HTR-8/SVneo (cell line): ENCODE measurements at places on chromosomes 5 and 9.

DNA sequence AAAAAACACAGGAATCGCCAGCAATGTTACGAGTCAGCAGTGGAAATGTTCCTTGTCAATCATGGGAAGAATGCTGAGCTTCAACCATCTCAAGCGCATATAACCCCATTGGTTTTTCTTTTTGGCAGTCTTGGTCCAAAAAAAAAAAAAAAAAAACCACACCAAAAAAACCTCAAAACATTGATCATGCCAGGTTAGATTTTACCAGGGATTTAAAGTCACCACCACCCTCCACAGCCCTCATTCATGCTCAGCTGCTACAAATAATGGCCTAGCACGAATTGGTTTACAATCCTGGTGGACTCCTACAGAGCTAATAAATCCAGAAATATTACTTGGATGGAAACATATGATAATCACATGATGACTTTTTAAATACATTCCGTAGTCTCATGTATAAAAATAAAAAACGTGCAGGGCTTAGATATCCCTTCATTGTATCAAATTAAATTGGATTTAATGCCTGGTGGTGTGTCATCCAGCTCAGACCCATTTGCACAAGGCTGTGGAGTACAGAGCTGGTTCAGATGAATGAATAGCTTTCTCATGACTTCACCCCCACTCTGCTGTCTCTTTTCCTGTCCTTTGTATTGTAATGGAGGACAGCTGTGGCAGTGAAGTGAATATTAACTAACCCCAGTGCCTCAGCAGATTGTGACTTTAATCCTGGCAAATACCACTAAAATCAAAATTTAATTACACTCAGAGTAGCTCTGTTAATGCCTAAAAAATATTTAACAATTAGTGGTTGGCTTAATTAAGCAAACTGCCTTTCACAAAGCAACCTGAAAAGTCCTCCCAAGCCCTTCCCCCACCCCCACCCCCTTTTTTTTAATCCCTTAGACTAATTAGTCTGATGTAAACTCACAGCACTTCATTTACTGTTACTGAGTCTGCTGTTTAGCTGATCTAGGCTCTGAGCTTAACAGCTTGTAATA lies 626.5 kb upstream of the ZNF608 start:
- no peak for DNase-seq

GRCh38 chr5:10486511-10487344 lies 45.0 kb downstream of the ROPN1L start:
- DNase-seq, result no peak

- peak; percentile 19 for DNase-seq
Observed at GRCh38 chr5:158943057-158943456, 156.7 kb downstream of the EBF1 start.

- no peak for DNase-seq
Observed at GRCh38 chr5:154262342-154262741, 71.8 kb downstream of the GALNT10 start.

- DNase-seq, result no peak
Observed at GRCh38 chr5:149747141-149747832, 17.2 kb downstream of the PPARGC1B start.

DNA sequence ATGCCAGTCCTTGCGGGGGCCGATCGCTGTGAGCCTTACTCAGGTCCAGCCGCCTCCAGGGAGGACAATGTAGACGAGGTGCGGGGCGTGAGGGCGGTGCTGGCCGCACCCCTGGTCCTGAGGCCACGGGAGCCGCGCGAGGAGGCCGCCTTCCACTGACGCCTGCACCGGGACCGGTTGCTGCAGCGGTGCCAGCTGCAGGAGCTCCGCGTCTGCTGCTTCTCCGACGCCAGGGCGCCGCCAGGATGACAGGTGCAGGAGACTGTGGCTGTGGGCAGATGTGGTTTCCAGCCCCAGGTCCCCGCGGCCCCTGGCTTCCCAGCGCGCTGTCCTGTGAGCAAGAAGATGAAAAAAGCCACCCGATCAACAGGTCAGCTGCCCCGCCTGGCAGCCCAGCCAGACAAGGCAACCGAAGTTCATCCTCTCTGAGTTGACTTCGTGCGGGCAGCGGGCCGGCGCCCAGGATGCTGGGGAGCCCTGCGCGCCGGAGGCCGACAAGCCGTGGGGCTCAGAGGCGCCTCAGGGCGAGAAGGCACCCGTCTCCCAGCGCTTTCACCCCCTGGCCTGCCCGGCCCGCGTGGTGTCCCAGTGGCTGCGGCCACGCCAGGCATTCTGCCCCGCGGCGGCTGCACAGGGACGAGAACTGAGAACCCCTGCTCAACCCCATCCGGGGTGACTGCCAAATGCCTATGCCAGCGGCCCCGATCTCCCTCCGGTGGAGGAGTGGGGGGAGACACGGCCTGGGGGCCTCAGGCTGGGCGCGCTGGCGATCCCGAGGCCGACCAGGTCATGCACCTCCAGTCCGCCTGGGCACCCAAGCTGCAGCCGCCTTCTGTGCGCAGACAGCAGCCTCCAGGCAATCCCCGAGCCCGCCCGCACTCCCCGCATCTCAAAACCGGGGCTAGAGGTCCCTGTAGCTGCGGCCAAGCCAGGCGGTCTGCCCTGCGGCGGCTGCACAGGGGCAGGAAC lies 43.4 kb upstream of the BICD2 start:
- no peak for DNase-seq

DNA sequence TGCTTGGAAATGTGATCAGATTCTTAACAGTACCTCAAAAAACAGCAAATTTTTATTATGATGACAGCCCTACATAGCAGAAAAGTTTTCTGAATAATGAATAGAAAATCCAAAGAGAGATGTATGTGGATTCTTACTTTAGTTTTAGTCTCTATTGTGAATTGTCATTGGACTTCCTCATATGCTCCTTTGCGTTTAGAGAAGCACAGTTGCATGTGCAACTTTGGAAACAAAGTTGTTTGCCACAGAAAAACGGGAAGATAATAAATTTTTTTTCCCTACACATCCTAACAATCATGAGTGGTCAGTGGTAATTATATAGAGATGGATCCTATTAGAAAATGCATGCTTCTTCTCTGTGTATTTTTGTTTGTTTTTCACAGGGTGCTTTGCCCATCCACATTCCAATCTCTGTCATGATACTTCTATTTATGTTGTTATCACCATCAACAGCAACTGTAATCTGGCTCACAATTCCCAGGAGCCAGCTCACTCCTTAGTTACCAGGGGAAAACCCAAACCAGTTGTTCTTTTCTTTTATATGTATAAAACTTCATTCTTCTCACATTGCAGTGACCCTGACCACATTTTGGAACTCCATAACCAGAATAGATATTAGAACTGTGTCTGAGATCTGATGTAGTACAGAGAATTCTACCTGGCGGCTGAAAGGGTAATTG lies 118.7 kb downstream of the NDUFS4 start:
- DNase-seq, result no peak

GRCh38 chr5:149452007-149452664 lies 73.0 kb upstream of the IL17B start:
- DNase-seq, result no peak

DNA sequence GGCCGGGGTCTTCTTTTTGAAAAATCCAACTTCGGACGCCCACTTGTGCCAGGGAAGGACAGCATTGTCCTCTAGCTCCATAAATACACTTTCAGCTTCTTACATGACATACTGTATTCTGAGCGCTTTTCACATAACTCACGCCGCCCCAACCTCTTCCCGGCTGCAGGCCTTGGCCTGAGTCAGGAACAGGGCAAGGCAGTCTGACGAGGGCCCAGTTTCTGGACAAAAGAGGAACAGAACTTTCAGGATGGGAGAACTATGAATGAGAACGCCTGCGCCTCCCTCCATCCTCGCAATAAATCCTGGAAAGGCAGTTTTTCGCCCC lies 650 bp downstream of the DCTN4 start:
- no peak for DNase-seq

DNA sequence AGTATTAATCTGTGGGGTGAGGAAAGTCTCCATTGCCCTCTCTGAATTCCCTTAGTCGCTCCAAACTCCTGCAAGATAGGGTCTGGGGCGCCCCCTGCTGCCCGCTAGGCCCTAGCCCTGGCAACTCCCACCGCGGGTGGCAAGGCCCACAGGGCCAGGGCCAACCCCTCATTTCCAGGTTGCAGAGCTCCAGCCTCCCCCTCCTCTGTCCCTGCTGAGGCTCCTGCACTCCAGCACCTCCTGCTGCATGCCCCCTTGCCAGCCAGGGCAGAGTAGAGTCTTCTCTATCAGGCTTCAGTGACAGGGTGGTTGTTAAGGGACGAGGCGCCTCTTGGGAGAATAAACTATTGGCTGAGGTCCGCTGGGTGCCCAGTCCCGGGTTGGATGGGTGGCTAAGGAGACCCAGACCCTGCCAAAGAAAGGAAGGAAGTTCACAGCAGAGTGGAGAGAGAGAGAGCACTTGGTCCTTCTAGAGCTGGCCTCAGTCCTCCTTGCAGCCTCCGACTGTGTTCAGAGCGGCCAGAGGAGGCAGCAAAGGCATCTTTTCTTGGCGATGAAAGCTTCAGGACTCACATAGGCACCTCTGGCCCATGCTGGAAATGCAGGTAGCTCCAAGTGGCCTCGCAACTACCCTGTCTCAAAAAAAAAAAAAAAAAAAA lies 45.6 kb downstream of the SAR1B start:
- peak; percentile 84 for DNase-seq

GRCh38 chr5:125551797-125552196 lies 805.4 kb upstream of the ZNF608 start:
- no peak for DNase-seq

DNA sequence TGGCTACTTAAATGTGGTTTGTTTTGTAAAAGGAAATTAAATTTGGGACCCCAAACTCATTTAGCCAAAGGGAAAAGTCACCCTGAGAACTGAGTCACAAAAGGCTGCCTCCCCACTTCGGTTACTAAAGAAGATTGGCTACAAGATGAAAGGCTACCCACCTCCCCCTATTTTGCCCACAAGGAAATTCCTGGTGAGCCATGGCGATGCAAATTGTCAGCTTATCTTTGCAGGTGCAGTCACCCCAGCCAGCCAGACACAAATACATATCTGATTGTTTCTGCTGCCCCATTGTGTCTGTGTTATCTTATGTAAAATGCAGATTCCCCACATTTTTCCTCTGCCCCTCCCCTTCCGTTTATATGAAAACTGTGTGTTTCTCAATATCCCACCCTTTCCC lies 8.9 kb downstream of the PAEP start:
- DNase-seq, result no peak

DNA sequence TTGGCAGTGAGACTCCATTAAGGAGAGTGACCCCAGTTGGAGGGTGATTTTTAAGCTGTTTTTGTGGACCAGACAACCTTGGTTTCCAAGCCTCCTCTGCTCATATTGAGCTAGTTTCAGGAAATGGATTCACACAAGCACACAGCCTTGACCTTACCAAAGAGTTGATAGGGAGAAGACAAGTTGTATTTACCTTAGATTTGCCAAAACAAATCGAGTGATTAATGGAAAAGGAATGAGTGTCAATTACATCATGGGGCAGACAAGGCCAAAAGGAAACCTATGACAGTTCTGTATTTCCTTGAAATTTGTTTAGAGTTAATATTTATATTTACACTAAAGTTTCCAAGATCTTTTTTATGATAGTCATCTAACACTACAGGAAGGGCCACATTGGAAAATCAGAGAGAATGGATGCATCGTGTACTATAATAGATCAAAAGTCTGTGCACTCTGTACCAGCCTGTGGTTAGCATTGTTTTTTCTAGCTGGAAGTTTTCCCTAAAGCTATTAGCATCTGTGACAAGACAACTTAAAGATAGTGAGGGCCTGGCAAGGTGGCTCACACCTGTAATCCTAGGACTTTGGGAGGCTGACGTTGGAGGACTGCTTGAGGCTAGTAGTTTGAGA lies 86.0 kb upstream of the FER start:
- DNase-seq, result no peak

- no peak for DNase-seq
Observed at GRCh38 chr5:5782402-5782801, 359.9 kb downstream of the ICE1 start.

DNA sequence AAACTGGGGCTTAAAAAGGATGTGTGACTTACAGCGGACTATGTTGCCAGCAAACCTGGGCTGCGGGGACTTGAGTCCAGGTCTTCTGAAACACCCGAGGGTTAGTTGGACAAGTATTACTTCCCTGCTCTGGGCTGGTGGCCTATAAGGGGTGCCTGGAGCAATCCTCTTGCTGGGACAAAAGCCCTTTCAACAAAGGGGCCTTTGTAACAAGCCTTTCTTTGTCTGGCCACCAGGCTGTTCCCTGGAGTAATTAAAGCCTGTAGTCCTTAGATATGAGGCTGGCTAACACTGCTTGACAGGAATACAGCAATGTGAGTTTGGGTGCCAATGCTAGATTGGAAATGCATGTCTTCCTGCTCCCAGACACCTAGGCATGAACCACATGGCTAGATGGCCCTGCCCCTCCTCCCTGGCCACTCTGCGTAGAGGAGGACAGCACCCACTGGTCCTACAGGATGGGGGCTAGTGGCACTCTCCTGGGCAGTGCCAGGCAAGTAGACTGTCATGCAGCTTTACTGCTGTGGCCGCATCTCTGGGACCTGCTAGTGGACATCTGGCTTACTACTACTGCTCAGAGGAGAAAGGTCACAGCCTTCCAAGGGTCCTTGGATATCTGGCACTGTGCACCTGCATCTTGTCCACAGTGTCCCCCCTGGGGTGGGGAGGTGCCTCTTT lies 343.1 kb downstream of the ZSWIM6 start:
- no peak for DNase-seq

DNA sequence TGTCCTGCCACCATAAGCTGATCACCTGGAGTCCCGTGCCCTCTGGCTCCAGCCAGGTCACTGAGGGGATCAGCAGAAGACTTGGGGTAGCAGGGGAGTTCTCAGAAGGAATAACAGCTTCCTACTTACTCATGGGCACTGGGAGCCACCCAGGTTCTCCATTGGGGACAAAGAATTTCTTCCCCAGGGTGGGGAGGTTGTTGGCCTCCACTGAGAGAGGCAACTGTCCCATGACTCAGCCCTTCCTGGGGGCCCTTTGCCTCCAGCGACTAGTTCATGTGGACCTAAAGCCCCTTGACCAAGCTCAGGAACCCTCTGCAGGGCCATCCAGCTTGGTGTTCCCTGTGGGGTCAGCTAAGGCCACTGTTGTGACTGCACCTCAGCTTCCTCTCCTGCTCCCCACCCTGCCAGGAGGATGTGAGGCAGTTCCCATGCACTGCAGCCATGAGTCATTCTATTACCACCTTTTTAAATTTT lies 175.0 kb downstream of the AUH start:
- DNase-seq, result no peak

DNA sequence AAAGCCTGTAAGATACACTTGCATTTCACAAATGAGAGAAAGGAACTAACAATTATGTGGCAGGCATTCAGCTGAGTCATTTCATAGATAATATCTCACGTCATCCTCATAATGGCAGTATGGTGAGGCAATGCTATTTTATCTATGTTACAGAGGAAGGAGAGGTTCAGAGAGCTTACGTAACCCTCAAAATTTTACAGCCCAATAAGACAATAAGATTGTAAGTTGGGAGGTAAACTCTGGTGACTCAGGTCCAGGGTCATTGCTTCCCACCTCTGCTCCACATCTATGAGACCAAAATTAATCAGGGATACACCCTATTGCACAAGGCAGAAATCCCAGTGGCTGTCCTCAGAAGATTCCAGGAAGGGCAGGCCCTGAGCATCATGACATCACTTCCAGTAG lies 309.7 kb downstream of the NSG2 start:
- peak; percentile 61 for DNase-seq

GRCh38 chr5:157130925-157131324 lies 11.7 kb downstream of the MED7 start:
- DNase-seq, result no peak

GRCh38 chr5:113503146-113503545 lies 10.3 kb upstream of the YTHDC2 start:
- no peak for DNase-seq

- DNase-seq, result no peak
Observed at GRCh38 chr9:97761056-97761598, 64.0 kb upstream of the XPA start.
